ENCODE measurements at places on chromosomes 2 and 18.

- no peak for DNase-seq
These were observed 22.5 kb downstream of the UBR3 start for GRCh38 chr2:169849710-169850109.

GRCh38 chr2:74333896-74334586 is 9.2 kb downstream of the SLC4A5 start:
- DNase-seq, result no peak

- no peak for DNase-seq
These were observed 192.9 kb downstream of the NCK2 start for GRCh38 chr2:105937498-105938097.

DNA sequence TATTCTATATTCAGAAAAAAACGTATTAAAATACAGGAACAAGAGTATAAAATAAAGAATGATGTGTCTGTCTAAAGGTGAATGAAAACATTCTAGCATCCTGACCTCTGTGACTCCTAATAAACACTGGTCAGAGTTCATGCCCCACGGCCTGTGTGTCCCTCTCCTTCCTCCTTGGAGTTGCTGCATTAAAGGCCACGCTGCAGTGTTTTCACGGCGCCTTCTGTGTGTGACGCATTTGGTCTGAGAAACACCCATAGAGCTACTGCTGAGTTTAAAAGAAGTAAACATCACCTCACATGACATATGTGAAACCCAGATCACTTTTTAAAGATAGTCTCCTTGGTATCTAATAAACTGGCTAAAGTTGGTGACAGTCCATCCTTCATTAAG is 90.5 kb downstream of the ITGB1BP1 start:
- no peak for DNase-seq

DNA sequence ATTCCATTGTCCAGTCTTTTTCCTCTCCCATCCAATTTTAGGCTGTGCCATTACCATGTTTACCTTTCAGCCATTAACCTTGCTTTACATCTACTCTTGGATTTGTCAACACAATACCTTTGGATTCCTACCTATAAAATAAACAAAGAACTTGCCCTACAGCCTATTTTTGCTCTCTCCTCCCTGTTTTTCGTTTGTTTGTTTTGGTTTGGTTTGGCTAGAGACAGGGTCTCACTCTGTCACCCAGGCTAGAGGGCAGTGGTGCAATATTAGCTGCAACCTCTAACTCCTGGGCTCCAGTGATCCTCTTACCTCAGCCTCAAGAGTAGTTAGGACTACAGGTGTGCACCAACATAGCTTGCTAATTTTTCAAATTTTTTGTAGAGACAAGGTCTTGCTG is 76.1 kb downstream of the SP100 start:
- no peak for DNase-seq

DNA sequence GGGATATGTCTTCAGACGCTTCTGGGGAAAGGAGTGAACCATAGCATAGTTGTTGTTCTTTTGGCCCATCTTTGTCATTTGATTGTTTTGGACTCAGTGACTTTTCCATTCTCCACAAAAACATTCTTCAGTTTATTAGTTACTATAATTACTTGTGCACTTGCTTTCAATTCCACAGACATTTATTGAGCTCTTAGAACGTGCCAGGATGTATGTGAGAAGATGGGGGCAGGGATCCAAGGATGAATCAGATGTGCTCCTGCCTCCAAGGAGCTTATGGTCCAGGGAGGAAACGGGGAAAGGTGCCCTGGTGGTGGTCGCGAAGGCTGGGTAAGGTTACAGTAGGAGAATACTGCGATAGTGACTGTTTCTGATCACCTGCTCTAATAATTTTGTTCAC is 6.9 kb upstream of the SLC4A3 start:
- DNase-seq, result no peak

GRCh38 chr2:165407466-165407865 is 62.0 kb upstream of the CSRNP3 start:
- DNase-seq, result no peak

- peak; percentile 30 for DNase-seq
These were observed 13.1 kb downstream of the PID1 start for GRCh38 chr2:229257985-229258384.
